ENCODE measurements at places on chromosomes 7 and 10. TPM values are rescaled to one million over a fixed set of nuclear protein-coding genes. Genes with fewer than 3 reads are reported as not detected.

Gene COL26A1
- 3.1 TPM for polyA plus RNA-seq

Gene ECHDC3
- 32.5 TPM for polyA plus RNA-seq

Gene CACNA2D1
- polyA plus RNA-seq: 5.4 TPM

Gene PPP1R9A
- polyA plus RNA-seq: 16.7 TPM

Gene TEX36
- polyA plus RNA-seq: 41.5 TPM

Gene FAM20C
- polyA plus RNA-seq: 14.0 TPM

Gene TEX47
- 74.7 TPM for polyA plus RNA-seq

Gene RAMP3
- 9.1 TPM for polyA plus RNA-seq

Gene POU6F2
- polyA plus RNA-seq: 1.3 TPM

Gene NUPR2
- polyA plus RNA-seq: 227 TPM

Gene INSIG1
- 52.7 TPM for polyA plus RNA-seq

Gene ZNF789
- polyA plus RNA-seq: 30.9 TPM

Measured in testis (tissue), 5 donors.